ENCODE measurements at places on chromosomes 1 and 21.

- DNase-seq = no peak
Measured at GRCh38 chr1:63704443-63704842, 69.4 kb upstream of the ROR1 start.

GRCh38 chr1:115237507-115237906, 100.5 kb downstream of the NGF start:
- no peak for DNase-seq

DNA sequence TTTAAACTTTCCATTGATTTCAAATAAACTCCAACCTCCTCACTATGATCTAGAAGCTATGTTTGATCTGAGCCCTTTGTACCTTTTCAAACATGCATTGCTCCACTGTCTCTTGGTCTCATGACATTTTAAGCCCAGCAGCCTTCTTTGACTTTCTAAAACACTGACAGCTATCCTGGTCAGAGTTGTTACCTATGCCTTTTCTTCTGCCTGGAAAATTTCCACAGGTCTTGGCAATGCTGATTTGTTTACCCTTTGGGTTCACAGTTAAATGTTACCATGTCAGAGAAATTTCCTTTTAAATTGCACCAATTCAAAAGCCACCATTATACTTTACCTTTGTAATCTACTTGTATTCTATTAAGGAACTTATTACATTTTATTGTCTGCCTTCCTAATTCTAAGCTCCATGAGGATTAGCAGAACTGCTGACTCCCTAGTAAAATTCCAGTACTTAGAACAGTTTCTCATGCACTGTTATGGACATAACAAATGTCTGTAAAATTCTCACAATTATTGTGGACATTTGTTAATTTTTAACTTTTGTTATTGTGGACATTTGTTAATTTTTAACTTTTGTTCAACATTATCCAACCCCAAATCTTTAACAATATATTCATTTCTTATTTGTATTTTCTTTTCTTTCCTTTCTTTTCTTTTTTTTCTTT, 1064.4 kb downstream of the NCAM2 start:
- DNase-seq = no peak

- no peak for DNase-seq
Measured at GRCh38 chr1:184801503-184801902, 46.8 kb upstream of the EDEM3 start.

GRCh38 chr1:165647970-165648369, 16.9 kb downstream of the MGST3 start:
- no peak for DNase-seq
